Liver (tissue), 10 donors: ENCODE measurements at places on chromosomes 3 and 15.

DNA sequence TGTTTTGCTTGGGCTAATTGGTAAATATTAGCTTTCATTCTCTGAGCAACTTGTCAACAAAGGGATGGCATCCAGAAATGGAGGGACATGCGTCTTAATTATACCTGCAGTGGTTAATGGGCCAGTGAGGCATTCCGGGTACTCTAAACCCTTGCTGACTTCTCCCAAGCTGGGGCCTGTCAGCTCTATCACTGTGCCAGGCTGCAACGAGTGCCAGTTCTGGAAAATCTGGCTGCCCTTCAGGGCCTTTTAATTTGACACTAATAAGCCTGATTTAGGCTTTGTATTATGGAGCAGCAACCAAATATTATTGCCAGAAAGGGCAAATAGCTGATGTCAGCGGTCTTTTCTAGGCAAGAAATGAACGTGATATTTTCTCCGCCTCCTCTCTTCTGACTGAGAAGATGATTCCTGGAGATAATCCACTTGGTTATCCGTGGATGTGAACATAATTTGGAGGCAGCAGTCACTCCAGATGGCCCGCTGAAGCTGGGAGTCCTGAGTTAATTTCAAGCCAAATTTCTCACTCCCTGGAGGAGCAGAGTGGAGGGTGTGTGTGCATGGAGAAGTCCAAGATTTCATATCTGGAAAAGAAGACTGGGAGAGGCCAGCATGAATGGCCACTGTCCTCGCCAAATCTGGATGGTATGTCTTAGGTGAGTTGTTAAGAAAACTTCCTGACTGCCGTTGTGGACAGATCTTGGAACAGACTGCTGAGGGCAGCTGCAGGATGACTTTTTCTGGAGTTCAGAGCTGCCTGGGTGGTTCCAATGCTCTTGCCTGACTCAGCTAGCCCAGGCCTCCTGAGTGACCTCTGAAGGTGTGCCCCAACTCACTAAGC, 44.4 kb upstream of the PSMD6 start:
- DNase-seq: no peak

GRCh38 chr15:76366714-76367113, 30.1 kb downstream of the ISL2 start:
- no peak for DNase-seq

GRCh38 chr3:157445857-157446256, 9.2 kb downstream of the PTX3 start:
- DNase-seq: no peak

DNA sequence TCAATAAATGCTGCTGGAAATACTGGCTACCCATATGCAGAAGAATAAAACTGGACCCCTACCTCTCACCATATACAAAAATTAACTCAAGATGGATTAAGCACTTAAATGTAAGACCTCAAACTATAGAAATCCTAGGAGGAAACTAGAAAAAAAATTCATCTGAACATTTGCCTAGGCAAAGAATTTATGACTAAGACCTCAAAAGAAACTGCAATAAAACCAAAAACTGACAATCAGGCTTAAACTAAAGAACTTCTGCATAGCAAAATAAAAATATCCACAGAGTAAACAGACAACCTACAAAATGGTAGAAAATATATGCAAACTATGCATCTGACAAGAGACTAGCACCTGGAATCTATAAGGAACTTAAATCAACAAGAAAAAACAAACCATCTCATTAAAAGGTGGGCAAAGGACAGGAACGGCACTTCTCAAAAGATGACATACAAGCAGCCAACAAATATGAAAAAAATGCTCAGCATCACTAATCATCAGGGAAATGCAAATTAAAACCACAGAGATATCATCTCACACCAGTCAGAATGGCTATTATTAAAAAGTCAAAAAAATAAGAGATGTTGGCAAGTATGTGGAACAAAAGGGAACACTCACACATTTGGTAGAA, 47.0 kb downstream of the MYO9A start:
- no peak for DNase-seq

DNA sequence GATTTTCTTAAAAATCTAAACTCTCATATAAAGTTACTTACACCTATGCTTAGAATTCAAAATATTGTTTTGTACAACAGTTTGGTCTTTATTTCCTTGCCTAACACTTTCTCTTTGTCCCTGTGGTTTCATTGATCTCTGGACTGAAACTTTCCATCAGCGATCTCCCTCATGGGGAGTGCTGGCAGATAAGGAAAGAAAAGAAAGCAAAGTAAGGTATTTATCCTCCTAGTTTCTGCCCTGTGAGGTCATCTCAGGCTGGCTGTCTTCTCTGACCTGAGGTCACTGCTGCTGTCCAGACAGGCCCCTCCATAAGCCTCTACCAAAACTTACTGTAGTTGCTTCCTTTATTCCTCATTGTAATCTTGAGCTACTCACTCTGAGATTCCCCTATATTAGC, 57.9 kb upstream of the EPHA6 start:
- no peak for DNase-seq

- DNase-seq: no peak
These were observed 105.5 kb downstream of the SENP2 start for GRCh38 chr3:185691622-185692021.

GRCh38 chr3:194221336-194221735, 85.4 kb downstream of the HES1 start:
- DNase-seq: no peak

GRCh38 chr3:23112491-23112890, 90.6 kb upstream of the UBE2E2 start:
- no peak for DNase-seq

DNA sequence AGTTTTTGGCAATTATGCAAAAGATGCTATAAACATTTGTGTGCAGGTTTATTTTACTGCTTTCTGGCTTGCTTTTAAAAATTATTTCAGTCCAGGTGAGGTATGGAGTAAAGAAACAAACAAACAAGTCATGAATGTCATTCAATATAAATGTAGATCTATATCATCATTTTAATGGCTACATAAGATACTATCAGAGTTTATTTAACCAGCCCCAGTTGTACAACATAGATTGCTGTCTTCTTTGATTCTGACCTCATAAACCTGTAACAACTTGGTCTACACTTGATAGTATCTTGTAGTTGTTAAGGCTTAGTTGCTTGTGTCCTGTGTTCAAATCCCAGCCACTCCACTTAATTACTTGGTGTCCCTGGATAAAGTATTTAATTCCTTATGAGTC, 46.0 kb upstream of the RNU6-1 start:
- DNase-seq: no peak

DNA sequence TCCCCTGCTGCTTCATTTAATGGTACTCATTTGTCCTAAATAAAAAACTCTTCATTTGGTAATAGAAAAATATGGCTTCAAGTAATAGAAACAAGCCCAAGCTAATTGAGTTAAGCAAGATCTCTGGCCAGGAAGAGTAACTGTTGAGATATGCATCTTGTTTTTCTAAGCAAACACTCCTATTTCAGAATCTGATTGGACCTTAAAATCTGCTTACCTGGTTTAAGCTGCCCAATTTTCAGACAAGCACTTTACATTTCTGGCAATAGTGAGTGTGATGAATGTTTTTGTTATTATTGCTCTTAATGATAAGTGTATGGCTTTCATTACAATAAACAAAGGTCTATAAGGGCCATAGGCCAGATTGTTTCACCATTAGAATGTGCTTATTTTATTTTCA, 86.2 kb downstream of the CMSS1 start:
- no peak for DNase-seq

- DNase-seq: no peak
These were observed 5.3 kb downstream of the SNUPN start for GRCh38 chr15:75620058-75620820.

DNA sequence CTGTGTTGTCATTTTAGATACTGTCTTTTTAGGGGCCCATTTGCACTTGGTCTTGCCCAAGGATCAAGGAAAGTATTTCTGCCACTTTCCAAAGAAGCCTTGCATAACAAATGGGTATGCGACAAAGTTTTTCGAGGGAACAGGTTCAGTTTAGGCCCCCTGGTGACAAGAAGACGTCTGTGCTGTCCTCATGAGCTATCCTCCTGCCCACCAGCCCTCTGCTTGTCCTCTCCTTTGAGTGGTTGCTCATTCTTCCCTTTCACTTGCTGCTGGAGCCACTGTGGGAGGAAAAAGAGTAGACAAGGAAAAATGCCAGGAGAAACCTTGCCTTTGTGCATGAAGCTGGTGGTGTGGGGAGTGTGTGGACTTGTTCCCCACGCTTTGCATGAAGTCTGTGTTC, 171.9 kb downstream of the CACNA2D3 start:
- DNase-seq: no peak

DNA sequence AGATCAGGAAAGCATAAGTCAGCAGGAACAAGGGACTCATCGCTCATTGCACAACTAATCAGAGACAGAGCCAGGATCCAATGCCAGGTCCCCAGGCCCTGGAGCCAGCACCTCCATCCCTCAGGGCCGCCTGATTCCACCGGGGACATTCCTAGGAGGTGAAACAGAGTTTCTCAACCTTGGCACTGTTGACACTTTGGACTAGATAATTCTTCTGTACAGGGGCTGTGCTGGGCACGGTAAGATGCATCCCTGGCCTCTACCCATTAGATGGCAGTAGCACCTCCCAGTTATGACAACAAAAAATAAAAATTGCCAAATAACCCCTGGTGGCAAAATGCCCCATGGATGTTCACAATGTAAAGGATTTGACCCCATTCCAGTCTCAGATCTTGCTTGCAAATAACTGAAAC, 127.7 kb downstream of the MTHFS start:
- DNase-seq: no peak

DNA sequence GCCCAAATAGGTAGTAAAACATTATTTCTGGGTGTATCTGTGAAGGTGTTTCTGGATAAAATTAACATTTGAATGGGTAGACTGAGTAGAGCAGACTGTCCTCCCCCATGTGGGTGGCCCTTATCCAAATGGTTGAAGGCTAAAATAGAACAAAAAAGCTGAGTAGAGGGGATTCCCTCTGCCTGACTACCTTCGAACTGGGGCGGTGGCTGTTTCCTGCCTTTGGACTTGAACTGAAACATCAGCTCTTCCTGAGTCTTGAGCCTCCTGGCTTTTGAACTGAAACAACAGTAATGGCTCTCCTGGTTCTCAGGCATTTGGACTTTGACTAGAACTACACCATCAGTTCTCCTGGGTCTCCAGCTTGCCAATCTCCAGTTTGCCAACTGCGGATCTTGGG, 4.4 kb upstream of the GPR176 start:
- no peak for DNase-seq

- DNase-seq: no peak
These were observed 1090.9 kb downstream of the ROBO2 start for GRCh38 chr3:78130741-78131290.

DNA sequence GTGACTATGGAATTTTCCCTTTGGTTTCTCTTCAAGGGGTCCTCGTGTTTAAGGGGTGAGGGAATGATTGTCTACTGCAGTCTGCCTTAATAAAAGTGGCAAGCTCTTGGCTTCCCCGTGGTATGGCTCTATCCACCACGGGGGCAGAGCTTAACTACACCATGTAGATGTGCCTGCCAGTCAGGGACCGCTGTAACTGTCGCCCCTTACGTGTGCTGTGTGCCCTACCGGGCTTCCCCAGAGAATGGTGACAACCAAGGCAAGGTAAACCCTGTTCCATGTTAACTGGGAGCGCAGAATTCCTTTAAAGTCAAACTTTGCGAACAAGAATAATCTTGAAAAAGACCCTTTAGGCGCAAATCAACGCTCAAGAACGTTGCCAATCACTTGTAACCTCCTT, 966 bp upstream of the C3orf80 start:
- no peak for DNase-seq

GRCh38 chr15:66981771-66982170, 83.6 kb upstream of the SMAD3 start:
- no peak for DNase-seq
